ENCODE measurements at places on chromosomes 5 and 9. TPM values are rescaled to one million over a fixed set of nuclear protein-coding genes. Genes with fewer than 3 reads are reported as not detected.

GRCh38 chr9:131469356-131469755, 33.4 kb upstream of the POMT1 start:
- H3K36me3 ChIP-seq: peaks cover 27% of the 10 kb centered on the region
- H3K27ac ChIP-seq: no peak overlapping the region
- DNase-seq: no peak
- H3K4me1 ChIP-seq: no peaks in the 10 kb centered on the region
- no peaks in the 10 kb centered on the region for H3K27me3 ChIP-seq

DNA sequence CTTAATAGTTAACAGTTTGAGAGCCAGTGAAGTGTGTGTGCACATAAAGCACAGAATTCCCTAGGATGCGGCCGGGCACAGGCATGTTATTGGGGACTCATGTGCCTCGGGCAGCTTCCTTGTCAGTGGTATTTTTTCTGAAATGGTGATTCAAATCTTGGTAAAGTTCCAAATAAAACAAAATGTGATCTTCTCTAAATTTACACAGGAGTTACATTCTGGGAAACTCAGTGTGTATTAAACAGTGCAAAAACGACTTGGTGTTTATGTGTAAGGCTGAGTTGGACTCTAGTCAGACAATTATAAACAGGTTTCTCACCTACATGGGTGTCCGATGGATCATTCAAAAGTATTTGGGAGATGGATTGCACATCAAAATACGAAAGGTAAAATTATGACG, 48.9 kb downstream of the BOD1 start:
- DNase-seq: no peak
- H3K4me1 ChIP-seq: no peaks in the 10 kb centered on the region
- H3K4me3 ChIP-seq: no peak overlapping the region
- H3K36me3 ChIP-seq: no peaks in the 10 kb centered on the region
- H3K27ac ChIP-seq: no peak overlapping the region

DNA sequence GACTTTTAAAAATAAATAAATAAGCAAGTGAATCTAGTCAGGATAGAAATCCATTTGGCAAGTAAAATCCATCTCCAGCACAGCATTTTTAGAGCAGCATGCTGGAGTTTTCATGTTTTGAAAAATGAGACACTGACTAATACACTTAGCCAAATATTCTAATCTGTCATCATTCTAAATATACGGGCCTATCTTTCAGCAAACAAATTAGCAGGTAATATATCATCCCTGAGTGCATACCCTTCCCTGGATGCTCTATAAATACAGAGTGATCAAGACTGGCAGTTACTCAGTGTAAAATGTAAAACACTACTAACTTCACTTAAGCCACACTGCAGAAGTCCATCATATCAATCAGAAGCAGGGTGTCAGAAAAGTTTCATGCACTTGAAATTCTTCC, 58.4 kb downstream of the MLLT3 start:
- no peak overlapping the region for H3K27ac ChIP-seq
- DNase-seq: no peak
- no peaks in the 10 kb centered on the region for H3K36me3 ChIP-seq
- no peaks in the 10 kb centered on the region for H3K27me3 ChIP-seq

DNA sequence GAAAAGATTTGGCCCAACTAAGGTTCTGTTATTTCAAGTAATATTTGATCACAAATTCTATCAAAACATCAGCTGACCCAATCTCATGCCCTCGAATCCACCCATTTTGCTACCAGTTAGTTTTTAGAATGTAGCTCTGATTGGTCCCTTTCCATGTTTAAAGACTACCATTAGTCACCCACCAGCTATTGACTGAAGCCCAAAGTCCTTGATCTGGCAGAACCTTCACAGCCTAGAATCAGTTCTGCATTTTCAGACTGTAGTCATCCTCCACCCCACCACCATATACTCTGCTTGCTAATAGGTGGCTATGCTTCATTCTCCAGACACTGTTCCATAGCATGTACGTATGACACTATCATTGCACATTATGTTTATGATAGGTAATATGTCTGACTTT, 182.2 kb upstream of the TARS1 start:
- no peak overlapping the region for H3K27ac ChIP-seq
- DNase-seq: no peak
- no peaks in the 10 kb centered on the region for H3K27me3 ChIP-seq

GRCh38 chr9:115341426-115341825, 223.5 kb upstream of the TNC start:
- no peak for DNase-seq
- no peaks in the 10 kb centered on the region for H3K27me3 ChIP-seq
- H3K4me1 ChIP-seq: no peaks in the 10 kb centered on the region

- no peak for DNase-seq
- peak overlapping the region; percentile 1 for H3K27ac ChIP-seq
- H3K4me1 ChIP-seq: peaks cover 11% of the 10 kb centered on the region
- no peaks in the 10 kb centered on the region for H3K36me3 ChIP-seq
- no peaks in the 10 kb centered on the region for H3K27me3 ChIP-seq
- no peak overlapping the region for H3K4me3 ChIP-seq
These were observed 204.7 kb downstream of the ARRDC3 start for GRCh38 chr5:91178461-91178860.

GRCh38 chr5:173630724-173631365, 14.4 kb upstream of the BOD1 start:
- H3K4me3 ChIP-seq: no peak overlapping the region
- no peaks in the 10 kb centered on the region for H3K4me1 ChIP-seq
- H3K27me3 ChIP-seq: no peaks in the 10 kb centered on the region
- H3K36me3 ChIP-seq: no peaks in the 10 kb centered on the region
- no peak for DNase-seq

DNA sequence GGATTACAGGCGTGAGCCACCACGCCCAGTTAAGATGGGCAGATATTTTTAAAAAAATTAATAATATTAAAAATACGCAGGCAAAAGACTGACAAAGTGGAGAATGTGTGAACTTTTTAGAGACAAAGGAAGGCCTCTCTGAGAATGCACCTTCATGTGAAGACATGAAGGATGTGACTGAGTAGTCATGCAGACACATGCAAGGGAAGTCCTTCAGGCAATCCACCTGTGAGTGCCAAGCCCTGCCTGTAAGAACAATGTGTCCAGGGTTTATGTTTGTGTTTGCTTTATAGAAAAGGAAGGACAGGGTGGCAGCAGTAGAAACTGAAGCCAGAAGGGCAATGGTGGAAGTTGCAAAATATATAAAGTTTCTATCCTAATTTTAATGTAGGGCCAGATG, 169.2 kb downstream of the EDIL3 start:
- DNase-seq: no peak

GRCh38 chr9:20551835-20552234, 70.5 kb downstream of the MLLT3 start:
- no peak for DNase-seq
- H3K27ac ChIP-seq: no peak overlapping the region
- no peak overlapping the region for H3K4me3 ChIP-seq
- no peaks in the 10 kb centered on the region for H3K27me3 ChIP-seq
- H3K4me1 ChIP-seq: peaks cover 20% of the 10 kb centered on the region

DNA sequence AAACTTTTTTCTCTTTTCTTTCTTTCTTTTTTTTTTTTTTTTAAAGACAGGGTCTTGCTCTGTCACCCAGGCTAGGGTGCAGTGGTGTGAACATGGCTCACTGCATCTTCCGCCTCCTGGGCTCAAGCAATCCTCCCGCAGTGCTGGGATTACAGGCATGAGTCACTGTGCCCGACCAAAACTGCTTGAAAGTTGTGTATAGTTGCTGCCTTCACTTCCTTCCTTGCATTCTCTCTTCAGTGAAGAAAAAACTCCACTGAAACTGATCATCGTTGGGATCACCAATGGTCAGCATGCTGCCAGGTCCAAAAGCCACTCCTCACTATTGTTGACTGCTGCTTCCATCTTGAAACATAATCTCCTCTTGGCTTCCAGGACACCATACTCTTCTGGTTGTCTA, 66.6 kb upstream of the CTNNA1 start:
- no peaks in the 10 kb centered on the region for H3K27me3 ChIP-seq
- no peaks in the 10 kb centered on the region for H3K4me1 ChIP-seq
- no peak overlapping the region for H3K27ac ChIP-seq
- H3K4me3 ChIP-seq: no peak overlapping the region
- no peak for DNase-seq

GRCh38 chr5:172716796-172717313, 54.1 kb downstream of the DUSP1 start:
- no peaks in the 10 kb centered on the region for H3K27me3 ChIP-seq
- no peak overlapping the region for H3K4me3 ChIP-seq
- H3K27ac ChIP-seq: peak overlapping the region; percentile 93
- no peaks in the 10 kb centered on the region for H3K36me3 ChIP-seq

- H3K4me1 ChIP-seq: no peaks in the 10 kb centered on the region
- DNase-seq: no peak
- H3K27me3 ChIP-seq: no peaks in the 10 kb centered on the region
- H3K4me3 ChIP-seq: no peak overlapping the region
- no peak overlapping the region for H3K27ac ChIP-seq
- H3K36me3 ChIP-seq: no peaks in the 10 kb centered on the region
These were observed 454.3 kb downstream of the KDM4C start for GRCh38 chr9:7212101-7212500.

GRCh38 chr9:137494104-137494544, 35.0 kb upstream of the NSMF start:
- no peak for DNase-seq
- H3K27me3 ChIP-seq: no peaks in the 10 kb centered on the region
- no peaks in the 10 kb centered on the region for H3K36me3 ChIP-seq
- peaks cover 10% of the 10 kb centered on the region for H3K4me1 ChIP-seq

DNA sequence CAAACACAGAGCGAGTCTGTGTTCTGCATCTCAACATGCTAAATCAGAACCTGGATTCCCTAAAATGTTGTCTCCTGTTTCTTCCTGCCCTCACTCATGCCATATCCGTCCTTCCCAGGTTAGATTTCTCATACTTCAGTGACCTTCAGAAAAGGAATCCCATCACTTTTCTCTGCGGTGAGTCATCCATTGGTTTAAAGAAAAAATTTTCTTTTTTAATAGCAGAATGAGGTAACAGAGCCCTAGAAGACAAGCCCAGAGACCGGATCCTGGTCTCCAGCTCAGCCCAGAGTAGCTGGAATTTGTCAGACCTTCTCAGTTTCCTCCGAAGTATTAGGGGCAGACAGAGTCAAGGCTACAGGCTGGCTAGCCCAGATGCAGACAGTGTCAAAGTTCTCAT, 143.2 kb upstream of the DMRT1 start:
- H3K4me1 ChIP-seq: peaks cover 28% of the 10 kb centered on the region
- no peaks in the 10 kb centered on the region for H3K36me3 ChIP-seq
- no peak overlapping the region for H3K4me3 ChIP-seq
- DNase-seq: no peak
- H3K27ac ChIP-seq: no peak overlapping the region

Gene SOX30
- total RNA-seq: 0.17 TPM

Gene CAMK4
- total RNA-seq: 1.9 TPM

Gene SPAAR
- total RNA-seq: 19.9 TPM
